ENCODE measurements at places on chromosomes 11 and 22.
A peak's percentile ranks its signal among the peaks of the same experiment; 100 is the strongest.

GRCh38 chr22:36258701-36259614 is 6.0 kb downstream of the APOL1 start:
- DNase-seq = no peak

- no peak for DNase-seq
Observed at GRCh38 chr11:129375751-129376657, at the start of gene BARX2. BARX2 (plus strand) TSS chr11:129375848; CDS start chr11:129376036, 188 bp downstream.

- no peak for DNase-seq
Observed at GRCh38 chr11:119571311-119571710, 148.3 kb upstream of the THY1 start.

- DNase-seq = no peak
Observed at GRCh38 chr11:12744826-12745502, 70.7 kb downstream of the TEAD1 start.

GRCh38 chr22:36580846-36581245 is 51.9 kb upstream of the EIF3D start:
- DNase-seq = no peak

DNA sequence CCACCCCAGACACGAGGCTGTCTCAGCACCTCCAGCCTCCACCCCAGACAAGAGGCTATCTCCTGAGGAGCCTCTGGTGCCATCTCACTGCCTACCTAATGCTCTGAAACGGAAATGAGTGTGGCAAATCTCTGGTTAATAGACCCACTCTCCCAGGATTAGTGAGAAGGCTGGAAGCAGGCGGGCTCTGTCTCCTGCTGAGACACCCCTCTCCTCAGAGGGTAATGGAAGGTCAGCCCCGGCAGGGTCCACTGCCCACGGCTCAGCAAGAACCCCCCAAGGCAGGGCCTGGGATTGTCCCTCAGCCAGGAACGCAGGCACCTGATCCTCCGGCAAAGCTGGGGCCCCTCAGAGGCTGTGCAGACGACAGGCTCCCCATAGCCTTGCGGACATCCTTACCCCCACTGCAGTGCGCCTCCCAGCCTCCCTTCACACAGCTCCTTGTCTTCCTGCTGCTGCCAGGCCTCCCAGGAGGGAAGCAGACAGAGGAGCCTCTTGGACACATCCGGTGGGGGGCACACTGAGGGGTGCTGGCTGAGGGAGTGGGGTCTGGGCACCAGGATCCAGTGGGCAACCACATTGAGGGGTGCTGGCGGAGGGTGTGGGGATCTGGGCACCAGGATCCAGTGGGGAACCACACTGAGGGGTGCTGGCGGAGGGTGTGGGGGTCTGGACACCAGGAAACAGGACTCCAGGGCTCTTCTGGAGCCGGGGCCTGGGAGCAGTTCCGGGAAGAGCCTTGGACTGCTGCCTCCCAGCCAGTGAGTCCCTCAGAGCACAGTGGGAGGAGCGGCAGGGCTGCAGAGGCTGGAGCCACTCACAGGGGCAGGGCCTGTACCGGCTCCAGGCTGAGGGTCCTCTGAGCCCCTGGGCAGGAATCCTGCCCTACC is 13.1 kb downstream of the CHID1 start:
- DNase-seq = no peak

DNA sequence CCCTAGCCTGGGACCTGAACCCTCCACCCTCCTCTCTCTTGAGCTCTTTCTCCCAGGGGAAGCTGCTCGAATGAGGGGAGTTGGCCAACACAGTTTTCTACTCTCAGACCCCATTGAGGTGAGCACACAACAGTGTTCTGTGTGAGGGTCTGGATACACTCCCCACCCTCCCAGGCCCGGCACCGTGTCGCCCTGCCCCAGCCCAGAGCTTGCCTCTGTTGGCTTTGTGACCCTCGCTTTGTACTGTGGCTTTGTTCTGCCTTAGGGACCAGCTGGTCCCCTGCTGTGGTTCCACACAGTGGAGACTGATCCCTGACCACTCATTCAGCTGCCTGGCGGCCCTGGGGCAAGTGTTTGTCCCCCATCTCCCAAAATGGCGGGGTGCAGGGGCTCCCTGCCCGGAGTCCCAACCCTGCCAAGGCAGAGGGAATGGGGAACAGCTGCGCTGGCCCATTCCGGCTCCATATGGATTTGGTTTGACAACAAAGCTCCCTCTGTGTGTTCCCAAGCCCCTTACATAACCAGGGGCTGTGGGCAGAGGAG is 8.3 kb downstream of the ST3GAL4 start:
- DNase-seq = no peak

DNA sequence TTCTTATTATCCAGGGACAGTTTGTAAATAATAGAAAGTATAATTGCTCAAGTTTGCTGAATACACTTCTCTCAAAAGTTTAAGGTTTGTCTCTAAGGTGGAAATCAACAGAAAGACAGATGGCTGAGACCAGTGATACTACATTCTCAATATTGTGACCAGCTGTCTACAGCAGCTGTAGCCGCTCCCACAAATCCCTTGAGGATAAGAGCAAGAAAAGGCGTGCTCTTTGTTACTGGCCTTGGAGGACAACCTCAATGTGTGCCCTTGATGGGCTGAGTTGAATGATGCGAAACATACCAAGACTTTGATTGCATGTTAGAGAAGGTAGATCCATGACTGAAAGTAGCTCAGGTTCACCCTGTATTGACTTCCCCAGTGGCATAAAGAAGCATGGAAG is 6.1 kb downstream of the OR6M1 start:
- DNase-seq = no peak

DNA sequence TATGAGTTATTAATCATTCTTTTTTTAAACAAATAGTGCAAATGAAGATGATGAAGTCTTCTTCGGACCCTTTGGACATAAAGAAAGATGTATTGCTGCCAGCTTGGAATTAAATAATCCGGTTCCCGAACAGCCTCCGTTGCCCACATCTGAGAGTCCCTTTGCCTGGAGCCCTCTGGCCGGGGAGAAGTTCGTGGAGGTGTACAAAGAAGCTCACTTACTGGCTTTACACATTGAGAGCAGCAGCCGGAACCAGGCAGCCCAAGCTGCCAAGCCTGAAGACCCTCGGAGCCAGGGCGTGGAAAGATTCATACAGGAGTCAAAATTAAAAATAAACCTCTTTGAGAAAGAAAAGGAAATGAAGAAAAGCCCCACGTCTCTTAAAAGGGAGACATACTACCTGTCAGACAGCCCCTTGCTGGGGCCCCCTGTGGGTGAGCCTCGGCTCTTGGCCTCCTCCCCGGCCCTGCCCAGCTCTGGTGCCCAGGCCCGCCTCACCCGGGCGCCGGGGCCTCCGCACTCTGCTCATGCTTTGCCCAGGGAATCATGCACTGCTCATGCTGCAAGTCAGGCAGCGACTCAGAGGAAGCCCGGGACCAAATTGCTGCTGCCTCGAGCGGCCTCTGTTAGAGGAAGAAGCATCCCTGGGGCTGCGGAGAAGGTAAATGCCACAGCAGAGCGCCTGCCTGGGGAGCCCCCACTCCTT is 11.8 kb downstream of the GTSE1 start:
- DNase-seq = no peak

GRCh38 chr11:57364851-57365660 is 15.9 kb downstream of the PRG3 start:
- DNase-seq = no peak

- peak; percentile 70 for DNase-seq
Observed at GRCh38 chr22:34004058-34004457, 83.8 kb upstream of the LARGE1 start.

DNA sequence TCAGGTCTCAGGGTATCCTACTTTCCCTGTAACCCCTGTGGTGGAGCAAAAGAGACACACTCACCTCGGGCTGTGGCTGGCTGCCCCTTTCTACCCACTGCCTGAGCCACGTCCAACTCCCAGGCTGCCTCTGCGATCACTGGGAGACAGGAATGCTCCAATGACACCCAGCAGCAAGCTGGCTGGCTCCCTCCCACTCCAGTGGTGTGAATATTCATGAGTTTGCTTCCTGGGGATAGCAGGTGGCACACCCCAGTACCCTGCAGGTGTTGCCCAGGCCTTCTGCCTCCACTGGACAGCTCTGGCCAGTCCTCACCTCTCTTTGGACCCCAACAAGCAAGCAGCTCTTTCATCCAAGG is 9.7 kb downstream of the GAL3ST1 start:
- DNase-seq = no peak

DNA sequence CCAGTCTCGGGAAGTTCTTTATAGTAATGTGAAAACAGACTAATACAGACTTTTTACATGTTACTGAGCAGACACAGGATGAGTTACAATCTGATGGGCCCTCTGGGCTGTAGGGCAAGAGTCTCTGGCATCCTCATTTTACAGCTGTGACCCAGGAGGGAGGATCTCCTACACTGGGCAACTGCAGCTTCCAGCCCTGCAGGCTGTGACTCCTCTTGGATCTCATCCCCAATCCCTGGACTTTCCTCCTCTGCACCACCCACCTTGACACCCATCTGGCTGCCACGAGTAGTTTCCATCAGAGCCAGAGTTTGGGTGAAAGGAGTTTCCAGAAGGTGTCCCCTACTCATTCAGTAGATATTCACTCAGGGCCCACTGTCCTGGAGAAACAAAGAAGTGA is 48.9 kb upstream of the MYEOV start:
- peak; percentile 21 for DNase-seq

GRCh38 chr11:68467201-68467834 is 6.8 kb downstream of the PPP6R3 start:
- no peak for DNase-seq
